ENCODE measurements at places on chromosomes 6 and 20.

GRCh38 chr20:46307139-46307998 is 929 bp downstream of the CDH22 start:
- peak; percentile 41 for DNase-seq

DNA sequence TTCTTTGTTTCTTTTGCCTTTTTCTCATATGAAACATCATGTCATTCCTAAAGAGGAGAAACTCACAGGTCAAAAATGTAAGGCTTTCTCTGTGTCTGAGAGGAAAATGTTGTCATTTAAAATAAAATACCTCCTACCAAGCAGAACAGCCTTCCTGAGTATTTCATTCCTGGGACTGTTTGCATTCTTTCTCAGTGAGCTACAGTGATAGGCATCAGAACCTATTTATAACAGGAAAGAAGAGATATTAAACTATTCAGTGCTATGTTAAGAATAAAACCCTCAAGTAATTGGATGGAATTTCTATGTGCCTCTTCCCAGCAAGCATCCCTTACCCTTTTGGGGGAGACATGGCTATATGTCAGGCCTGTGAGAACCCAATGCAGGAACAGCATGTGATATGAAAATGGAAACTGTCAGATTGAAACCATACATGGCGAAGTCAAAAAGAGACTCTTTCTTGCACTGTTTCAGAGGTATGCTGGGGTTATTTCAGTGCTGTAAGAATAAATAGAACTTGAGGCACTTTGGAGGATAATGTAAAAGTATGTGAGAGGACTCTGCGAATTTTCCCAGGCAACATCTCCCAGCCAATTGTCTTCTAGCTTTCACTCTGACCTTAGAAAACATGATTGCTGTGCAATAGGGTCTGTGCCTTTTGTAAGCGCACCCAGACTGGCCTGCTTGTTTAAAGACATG is 133.8 kb upstream of the CCN2 start:
- DNase-seq: no peak

DNA sequence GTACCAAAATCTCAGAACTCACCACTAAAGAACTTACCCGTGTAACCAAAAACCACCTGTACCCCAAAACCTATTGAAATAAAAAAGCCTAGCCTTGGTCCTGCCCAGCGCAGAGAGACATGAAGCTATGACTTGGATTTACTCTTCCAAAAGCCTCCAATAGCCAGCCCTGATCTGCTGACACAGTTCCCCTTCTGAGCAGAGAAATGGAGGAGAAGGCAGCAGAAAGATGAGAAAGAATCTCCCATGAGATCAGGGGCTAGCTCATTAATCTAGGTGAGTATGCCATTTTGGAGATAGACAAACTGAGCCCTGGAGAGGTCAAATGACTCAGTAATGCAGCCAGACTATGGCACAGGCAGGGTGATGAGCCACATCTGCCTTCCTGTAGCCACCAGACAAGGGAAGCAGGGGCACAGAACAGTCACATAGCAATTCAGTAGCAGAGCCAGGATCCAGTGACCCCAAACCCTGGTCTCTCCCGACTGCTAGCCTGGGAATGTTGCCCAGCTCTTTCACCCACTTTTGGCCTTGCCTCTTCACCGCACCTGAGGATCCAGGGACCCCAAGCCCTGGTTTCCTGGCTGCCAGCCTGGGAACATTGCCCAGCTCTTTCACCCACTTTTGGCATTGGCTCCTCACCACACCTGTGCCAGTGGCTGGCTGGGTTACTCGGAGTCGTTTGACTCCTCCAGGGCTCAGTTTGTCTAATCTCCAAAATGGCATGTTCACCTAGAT is 7.2 kb upstream of the SDCBP2 start:
- DNase-seq: no peak

- DNase-seq: no peak
Measured at GRCh38 chr20:40506537-40506939, 182.5 kb downstream of the MAFB start.

- peak; percentile 88 for DNase-seq
Measured at GRCh38 chr20:34558320-34559218, at the start of gene MAP1LC3A. Gene MAP1LC3A, plus strand, starts transcription at chr20:34558718. Its CDS starts 151 bp downstream, at chr20:34558869.

GRCh38 chr20:62922451-62922921 is 3.8 kb downstream of the DIDO1 start:
- peak; percentile 20 for DNase-seq

DNA sequence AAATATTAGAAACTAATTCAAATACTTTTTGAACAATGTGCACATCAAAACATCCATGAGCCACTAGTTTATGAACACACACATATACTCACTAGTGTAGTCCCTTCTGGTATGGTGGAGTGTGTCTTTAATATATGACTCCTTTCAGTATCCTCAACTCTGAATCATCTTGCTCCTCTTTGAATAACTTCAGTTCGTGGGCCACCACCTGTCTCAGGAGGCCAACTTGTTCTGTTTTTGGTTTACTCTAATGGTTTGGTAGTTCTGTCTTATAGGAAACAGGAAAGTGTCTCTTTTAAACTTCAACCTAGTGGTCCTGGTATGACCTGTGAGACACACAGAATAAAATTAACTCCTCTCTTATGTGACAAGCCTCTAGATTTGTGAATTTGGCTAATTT is 55.6 kb downstream of the ZNF292 start:
- no peak for DNase-seq

DNA sequence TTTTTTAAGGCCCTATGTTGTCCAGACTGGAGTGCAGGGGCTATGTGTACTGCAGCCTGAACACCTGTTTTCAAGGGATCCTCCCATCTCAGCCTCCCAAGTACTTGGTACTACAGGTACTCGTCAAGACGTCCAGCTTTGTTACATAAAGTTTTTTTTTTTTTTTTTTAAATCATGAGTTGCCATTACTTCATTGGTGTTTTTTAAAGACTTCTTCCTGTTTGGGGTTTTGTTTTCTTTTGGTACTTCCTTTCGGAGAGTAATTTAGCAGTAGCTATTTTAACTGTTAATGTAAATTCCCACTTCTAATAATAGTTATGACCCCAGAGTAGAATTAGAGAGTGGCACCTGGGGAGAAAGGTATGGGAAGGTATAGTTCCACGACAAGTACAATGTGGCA is 10.5 kb downstream of the ZNFX1 start:
- no peak for DNase-seq

DNA sequence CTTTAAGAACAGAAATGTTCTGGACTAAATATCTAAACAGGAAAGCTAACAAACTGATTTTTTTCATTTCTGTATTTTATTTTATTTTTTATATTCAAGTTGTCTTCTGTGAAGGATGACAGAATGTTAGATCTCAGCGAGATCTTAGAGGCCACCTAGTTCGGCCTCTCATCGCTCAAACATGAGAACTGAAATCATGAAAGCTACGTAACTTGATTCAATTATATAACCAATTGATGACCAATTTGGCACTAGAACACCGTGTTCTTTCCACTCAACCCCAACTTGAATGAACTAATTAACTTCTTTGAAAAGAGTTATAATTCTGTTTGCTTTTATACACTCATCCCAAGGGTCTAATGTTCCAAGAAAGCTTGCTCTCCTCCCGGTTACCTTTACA is 24.6 kb upstream of the RNF217 start:
- DNase-seq: no peak

DNA sequence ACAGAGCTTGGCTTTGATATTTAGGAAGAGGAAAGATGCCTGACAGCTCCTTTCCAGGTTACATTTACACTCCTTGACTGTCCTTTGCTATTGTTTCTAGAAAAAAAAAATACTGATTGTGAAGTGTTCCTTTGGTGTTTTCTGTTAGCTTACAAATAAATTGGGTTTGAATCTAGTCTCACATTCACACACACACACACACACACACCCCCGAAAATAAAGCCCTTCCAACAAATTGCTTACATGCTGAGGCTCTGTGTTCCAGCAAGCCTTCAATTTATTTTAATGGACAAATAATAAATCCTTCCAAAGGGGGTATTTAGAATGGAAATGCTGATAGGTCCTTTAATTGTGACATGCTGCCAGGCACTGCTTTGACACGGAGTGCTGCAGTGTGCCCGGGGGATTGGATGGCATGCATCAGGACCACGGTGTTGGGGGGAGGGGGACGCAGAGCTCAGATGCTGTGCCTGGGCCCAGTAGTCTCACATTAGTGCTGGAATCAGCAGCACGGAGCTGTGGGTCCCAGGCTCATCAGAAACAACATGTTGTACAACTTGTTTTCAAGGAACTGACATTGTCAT is 199.9 kb downstream of the CD83 start:
- DNase-seq: no peak

DNA sequence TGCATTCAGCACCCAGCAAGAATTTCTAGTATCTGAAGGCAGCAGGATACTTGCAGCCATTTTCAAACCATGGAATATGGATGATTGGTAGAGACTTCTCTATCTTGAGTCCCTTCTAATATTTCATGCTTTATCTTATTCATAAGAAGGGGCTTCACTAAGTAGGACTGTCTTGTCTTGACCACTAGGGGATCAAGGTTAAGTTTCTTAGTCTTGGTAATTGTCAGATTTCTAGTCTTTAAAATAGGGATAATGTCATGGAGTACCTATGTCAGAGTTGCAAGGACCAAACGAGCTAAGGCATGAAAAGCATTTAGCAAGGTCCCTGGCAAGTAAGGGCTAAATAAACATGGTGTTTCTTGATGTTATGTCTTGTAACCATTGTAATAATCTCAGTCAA is 68.5 kb upstream of the ESR1 start:
- no peak for DNase-seq

DNA sequence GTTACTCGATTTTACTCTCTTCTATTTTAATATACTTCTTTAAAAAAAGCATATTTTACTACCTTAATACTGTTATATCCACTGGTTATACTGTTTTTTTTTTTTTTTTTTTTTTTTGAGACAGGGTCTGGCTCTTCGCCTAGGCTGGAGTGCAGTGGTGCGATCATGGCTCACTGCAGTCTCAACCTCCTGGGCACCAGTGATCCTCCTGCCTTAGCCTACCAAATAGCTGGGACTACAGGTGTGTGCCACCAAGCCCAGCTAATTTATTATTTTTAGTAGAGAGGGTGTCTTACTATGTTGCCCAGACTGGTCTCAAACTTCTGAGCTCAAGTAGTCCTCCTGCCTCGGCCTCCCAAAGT is 170.7 kb downstream of the DOK5 start:
- no peak for DNase-seq

DNA sequence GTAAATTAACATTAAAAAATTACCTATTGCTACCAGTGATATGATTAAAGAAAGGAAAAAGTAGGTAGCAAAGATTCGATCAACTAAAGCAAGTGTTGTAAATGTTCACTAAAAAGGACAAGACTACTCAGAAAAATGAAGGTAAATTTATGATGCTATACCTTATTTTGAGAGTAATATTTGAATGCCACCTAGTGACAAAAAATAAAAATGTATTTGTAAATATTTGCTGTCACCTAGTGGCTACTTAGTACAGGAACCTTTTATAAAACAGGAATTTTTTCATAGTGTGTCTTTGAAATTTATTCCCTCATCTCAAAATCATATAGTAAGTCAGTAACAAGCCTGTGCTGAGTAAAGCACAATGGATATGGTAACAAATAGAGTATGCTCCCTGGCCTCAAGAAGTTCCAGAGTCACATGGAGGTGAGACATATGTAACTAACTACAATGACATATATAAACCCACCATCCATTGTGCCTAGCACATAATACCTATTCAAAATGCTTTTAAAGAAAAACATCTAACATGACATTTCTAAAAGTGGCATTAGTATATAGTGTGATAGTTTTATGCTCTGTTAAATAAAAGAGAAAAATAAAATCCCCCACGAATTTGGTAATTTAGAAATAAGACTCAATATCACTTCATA is 193.1 kb upstream of the SIM1 start:
- DNase-seq: no peak

DNA sequence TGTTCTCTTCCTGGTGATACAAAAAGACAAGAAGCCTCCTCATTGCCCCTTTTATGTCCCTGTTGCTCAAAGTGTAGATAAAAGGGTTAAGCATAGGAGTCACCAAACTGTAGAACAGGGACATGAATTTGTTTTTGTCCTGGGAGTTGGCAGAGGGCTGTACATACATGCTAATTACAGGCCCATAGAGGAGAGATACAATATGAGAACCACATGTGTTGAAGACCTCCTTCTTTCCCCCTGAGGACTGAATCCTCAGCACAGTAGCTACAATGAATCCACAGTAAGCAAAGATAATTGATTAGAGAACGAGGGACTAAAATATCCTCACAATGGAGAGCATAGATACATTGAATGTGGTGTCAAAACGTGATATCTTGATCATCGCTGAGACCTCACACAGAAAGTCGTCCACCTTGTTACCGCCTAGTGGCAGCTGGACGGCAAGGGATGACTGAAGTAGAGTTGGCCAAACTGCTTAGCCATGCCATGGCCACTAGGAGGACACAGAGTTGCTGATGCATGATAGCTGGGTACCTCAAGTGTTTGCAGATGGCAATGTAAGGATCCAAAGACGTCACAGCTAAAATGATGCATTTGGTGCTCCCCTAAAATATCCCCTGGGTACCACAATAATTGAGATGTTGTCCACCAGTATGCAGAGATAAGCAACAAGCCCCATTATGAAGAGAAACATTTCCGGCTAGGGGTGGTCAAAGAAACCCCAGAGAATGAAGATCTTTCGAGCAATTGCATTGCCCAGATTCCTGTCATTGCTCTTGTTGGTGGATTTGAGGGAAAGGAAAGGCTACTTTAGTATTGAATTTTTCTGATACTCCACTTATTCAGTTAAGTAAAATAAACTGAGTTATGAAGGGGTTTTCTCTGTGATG is 15.0 kb downstream of the OR2B3 start:
- no peak for DNase-seq

GRCh38 chr20:57897156-57897874 is 187.5 kb upstream of the PMEPA1 start:
- no peak for DNase-seq

DNA sequence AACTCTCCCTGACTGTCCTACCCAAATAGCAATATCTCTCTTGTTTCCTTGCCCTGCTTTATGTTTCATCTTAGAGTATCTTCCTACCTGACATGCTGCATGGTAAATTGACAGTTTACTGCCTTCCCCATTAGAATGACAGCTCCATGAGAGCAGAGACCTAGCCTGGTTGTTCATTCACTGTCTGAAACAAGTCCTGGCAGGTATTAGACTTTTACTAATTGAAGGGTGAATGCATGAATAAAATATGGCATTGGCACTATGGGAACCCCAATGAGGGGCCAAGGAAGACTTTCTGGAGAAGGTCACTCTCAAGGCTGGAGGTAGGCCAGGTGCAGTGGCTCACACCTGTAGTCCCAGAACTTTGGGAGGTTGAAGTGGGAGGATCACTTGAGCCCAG is 3.8 kb upstream of the CITED2 start:
- DNase-seq: no peak

GRCh38 chr6:33962246-33963027 is 158.6 kb upstream of the MLN start:
- DNase-seq: no peak

DNA sequence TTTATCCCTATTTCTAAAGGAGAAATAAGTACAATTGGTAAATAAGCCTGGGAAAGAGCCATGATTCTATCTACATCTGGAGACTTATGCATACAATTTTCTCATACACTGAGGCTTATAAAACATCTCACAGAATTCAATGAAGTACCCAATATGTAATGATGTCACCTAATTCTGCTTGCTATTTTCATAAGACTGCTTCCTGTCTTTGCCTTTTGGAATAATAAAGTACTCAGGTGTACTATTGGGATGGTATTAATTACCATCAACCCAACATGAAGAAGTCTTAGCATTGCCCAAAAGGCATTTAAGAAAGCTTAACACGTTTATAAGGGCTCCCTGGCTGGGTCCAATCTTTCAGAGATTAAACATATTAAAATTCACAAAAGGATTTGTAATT is 216.4 kb upstream of the TSHZ2 start:
- DNase-seq: no peak

- no peak for DNase-seq
Measured at GRCh38 chr6:27672113-27672799, 199.4 kb upstream of the ZNF184 start.

GRCh38 chr20:6410721-6411120 is 287.9 kb upstream of the FERMT1 start:
- DNase-seq: no peak

All from stimulated activated CD4-positive, alpha-beta T cell treated with anti-CD3 and anti-CD28 coated beads, Interleukin-15, amount 100 ng/mL, for 1 hour (primary cell).